ENCODE measurements at places on chromosomes 6 and 20.

GRCh38 chr6:104526376-104526775, 333.3 kb downstream of the HACE1 start:
- no peak for DNase-seq

GRCh38 chr6:18387061-18387721, at the start of gene RNF144B:
TSS of gene RNF144B (plus strand) at chr6:18387350. CDS start at chr6:18399535, 12,185 bp downstream.
- peak; percentile 85 for DNase-seq

GRCh38 chr6:100176311-100176950, 182.4 kb upstream of the MCHR2 start:
- no peak for DNase-seq

GRCh38 chr6:56282391-56282790, 35.0 kb upstream of the COL21A1 start:
- no peak for DNase-seq

DNA sequence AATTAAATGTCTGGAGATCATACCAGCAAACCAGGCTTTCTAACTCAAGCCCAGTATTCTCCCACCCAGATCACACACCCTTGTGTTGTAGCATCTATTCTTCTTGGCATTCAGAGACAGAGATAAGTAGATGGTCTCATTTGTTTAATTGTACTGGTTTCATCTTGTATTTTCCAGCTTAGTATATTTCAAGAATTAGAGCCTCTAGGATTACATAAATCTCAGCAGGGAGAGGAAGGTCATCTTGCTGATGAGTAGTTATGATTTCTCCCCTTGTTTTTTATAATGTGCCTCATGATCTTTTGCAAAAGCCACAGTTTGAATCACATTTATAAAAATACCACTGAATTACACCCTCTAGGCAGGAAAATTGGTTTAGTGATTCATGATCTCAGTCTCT, 106.6 kb upstream of the NRSN1 start:
- DNase-seq, result no peak

GRCh38 chr20:63915471-63915870, 20.5 kb downstream of the DNAJC5 start:
- no peak for DNase-seq

- DNase-seq, result no peak
These were observed 133.1 kb upstream of the BACH2 start for GRCh38 chr6:90429713-90430112.

GRCh38 chr6:7108964-7109836, 1.4 kb downstream of the RREB1 start:
- DNase-seq, result peak; percentile 73

- DNase-seq, result peak; percentile 71
These were observed 101.6 kb upstream of the FRMD1 start for GRCh38 chr6:168180548-168181011.

DNA sequence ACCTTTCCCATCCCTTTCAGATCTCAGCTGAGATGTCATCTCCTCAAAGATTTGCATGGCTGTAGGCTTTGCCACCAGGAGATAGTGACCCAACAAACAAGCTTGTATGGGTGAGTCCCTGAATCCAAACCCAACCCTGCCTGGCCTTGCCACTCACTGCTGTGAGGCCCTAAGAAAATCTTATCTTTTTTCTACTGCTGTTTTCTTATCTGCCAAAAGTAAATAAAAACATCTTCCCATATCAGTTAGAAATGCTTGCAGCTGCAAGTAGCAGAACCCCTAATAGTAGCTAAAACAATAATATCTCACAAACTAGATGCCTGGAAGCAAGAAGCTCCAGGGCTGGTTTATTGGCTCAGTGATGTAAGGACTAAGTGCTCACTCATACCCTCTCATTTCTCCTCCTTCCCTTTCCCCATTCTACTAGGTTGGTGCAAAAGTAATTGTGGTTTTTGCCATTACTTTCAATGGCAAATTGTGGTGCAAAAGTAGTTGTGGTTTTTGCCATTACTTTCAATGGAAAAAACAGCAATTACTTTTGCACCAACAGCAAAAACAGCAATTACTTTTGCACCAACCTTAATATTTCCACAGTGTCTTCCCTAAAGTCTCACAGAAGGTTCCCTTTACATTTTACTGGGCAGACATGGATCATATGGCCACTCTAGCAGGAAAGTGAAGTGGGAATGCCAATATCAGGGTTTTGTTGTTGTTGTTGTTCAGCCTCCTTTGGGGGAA, 56.7 kb upstream of the PSMF1 start:
- no peak for DNase-seq

GRCh38 chr6:90500458-90500857, 86.4 kb downstream of the MAP3K7 start:
- peak; percentile 25 for DNase-seq

- no peak for DNase-seq
These were observed 117.1 kb downstream of the RNF144B start for GRCh38 chr6:18504232-18504596.

DNA sequence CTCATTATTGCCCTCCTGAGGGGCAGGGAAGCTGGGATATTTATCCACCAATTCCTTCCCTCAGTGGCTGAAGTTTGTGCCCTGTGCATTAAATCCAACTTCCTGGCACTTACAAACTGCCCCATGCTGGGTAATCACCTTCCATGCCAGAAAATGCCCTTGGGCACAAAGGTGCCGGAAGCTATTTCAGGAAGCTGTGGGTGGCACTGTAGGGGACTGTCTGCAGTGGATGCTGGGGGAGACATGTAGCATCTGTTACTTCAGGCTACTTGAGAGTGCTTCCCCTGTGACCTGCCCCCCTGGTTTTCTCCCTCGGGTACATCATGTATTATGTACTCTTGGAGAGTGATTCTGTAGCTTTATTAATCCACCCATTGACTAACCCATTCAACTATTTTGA, 24.7 kb upstream of the RALGAPA2 start:
- DNase-seq, result no peak

- DNase-seq, result peak; percentile 36
These were observed 4.3 kb downstream of the UST start for GRCh38 chr6:148750838-148751792.

DNA sequence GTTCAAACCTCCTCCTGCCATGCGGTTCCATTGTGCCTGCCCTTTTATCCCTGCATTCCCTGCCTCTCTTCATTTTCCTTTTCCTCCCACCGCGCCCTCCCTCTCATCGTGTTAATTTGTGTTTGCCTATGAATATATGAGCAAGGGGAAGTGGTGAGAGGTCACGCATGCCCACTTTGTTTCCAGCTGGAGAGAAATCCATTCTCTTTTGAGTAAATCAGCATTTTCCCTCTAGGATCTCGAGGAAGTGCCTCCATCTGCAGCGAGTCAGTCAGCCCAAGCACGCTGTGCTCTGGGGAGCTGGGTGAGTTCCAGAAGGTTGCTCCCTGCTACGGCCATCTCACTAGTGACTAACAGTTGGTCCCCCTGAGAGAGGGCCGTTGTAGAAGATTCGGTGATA, 42.9 kb downstream of the CDH26 start:
- DNase-seq, result no peak

DNA sequence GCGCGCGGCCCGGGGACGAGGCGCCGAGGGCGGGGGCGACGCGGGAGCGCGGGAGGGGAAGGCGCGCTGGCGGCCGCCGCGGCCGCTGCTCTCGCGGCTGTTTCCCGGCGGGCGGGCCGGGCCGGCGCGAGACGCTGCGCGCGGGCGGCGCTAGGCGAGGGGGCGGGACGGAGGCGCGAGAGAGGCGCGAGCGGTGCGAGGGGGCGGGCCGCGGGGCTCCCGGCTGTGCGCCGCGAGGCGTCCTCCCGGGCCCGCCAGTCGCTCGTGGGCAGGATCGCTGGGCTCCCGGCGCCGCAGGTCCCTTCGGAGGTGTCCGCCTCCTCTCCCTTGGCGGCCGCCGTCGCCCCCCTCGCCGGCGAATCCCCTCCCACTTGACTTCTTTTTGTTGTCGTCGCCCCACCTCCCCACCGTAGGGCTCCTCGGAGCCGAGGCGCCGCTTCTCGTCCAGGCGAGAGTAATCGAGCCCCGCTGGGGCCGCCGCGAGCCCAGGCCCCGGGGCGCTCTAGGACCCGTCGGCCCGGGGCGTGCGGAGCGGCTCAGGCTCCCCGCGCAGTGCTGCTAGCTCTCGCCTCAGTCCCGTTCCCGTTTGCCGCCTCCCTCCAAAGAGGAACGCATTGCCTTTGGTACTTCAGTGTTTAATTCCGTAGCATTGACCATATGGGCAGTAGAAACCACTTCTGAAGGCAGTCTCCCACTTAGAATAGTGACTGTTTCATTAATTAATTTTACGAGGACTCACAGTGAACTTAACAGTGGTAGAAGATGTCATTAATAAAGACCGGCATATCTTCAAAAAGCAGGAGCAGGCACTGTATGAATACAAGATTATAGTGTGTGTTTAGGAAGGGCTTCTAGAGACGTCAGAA, at the start of gene RANBP9:
Gene RANBP9, minus strand, starts transcription at position 103 of the 866 bp plus-strand sequence. CDS start 330 bp downstream, outside the sequence.
- DNase-seq, result peak; percentile 95

DNA sequence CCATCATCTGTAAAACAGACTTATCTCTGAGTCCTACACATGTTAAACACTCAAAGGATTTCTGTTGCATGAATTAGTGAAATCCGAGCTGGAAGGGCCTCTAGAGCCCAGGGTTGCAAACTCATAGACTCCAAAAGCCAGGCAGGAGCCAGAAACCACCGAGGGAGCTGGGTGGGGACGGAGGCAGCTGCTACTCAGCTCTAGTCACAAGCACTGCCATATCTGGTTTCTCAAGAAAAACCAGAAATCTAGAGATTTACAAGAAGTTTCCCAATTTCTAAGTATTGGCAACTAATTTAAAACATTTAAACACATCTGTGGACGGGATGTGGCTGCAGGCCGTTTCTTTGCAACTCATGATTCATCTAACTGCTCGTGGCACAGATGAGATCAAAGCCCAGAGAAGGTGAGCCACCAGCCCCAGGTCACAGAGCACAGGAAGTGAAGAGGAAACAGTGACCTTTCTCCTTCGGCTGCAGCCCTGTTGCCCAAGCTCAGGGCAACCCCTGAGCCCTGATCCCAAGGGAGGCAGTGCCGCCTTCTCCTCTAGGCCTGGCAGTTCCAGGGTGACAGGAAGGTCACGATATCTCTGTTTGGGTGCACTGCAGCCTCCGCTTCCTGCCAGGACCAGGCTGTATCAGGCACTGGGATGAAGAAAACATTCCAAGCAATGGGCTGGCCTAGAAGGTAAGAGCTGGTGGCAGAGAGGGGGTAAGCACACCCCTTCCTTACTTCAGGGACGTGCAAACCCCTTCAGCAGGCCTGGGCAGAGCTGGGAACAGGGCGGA, 26.4 kb upstream of the PTGIS start:
- DNase-seq, result no peak

GRCh38 chr20:16424780-16425179, 148.5 kb downstream of the KIF16B start:
- DNase-seq, result no peak

GRCh38 chr6:73739096-73739495, 43.1 kb downstream of the CD109 start:
- DNase-seq, result peak; percentile 42

- peak; percentile 67 for DNase-seq
These were observed 116.3 kb upstream of the CHD6 start for GRCh38 chr20:41734506-41734945.

DNA sequence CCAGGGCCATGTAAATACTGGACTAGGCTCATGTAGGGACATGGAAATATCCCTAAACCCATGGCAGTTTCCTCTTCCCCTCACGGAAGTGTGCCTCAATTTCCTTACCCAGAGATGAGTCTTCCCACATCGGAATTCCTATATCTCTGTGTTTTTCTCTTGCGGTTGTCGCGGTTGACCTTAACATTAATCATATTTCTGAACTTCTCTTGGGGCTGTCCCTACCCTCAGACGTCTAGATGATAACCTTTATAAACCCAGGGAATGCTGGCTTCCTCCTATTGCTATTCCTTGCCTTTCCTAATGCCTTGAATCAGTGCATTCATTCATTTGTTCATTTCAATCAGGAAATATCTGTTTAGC, 160.1 kb downstream of the SASH1 start:
- no peak for DNase-seq

- no peak for DNase-seq
These were observed 52.2 kb upstream of the APCDD1L start for GRCh38 chr20:58567437-58567836.

DNA sequence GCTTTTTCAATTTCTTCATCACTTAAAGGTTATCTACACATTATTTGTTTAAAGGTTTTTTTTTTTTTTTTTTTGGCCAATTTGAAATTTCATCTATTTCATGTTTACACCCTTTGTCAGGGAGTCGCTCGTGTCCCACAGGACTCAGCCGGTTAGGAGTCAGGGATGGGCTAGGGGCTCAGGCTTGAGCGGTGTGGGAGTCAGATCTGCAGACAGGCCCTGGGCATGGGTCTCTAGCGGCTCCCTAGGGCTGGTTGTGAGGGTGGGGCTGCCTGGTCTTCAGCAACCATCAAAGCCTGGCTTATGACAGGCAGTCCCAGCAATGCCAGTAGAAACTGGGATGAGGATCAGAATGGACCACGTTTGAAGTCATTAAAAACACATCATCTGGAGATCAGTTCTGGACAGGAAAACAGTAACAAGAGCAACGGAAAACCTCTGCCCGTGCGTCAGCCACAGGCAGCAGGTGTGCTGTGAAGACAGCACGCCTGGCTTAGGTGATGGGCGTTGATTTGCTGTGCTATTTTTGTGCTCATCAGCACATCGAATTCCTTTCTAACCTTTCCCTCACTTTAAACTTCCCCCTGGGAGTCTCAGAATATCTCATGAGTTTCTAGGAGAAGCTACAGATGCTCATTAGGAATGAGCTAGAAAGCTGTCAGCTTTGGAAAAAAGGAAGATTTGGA, 91.3 kb upstream of the MPC1 start:
- DNase-seq, result no peak

DNA sequence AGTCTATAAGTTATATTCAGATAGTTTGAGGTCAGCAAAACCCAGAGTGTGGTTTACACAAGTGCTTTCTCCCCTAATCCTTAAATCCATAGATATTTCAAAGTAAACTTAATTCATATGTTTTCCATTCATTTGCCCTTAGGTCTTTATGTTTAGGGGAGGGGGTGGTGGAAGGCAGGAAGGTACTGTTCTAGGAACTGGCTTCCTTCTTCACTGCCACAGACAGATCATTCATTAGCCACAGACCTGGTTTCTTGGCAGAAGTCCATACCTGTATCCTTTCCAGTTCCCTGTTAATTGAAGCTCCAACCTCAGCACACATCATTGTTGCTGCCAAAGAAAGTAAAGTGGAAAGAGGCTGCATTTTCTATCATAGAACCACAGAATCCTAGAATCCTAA, 123.0 kb downstream of the AIG1 start:
- DNase-seq, result no peak

GRCh38 chr6:118660218-118660569, 8.8 kb upstream of the CEP85L start:
- no peak for DNase-seq
